ENCODE measurements at places on chromosomes 2 and 18.

DNA sequence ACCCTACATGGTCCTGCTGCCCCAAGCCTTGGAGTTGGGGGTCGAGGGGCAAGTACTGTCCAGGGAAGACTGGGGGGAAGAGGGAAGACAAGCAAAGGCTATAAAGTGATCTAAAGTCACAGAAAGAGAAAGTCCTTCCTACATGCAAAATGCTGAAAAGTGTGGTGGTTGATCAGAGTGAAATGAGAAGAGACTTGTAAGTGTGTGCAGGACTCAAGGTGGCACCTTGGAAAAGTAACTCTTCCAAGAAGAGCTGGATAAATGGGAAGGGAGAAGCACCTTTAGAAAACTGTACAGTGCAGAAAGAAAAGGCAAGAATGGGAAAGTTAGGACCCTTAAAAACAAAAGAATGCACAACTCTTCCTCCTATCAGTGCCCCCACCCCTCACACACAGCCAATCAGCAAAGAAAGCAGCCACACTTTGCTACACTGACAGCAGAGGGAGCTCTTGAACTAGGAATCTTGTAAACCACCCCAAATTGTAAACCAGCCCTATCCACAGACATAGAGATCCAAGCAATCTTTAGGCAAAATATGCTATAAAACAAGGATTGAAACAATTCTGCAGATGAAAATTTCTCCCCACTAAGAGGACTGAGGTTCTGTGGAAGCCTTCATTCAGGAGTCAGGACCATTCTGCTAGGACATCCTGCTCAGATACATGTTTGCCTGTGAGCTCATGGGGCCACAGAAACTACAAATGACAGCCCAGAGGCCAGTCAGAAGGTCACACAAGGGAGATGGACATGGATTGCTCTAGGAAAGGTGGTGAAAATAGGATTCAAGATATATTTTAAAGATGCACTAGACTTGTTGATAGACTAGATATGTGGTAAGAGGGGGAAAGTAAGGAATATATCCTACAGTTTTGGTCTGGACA lies 146.4 kb downstream of the FTCDNL1 start:
- peak; percentile 19 for DNase-seq

DNA sequence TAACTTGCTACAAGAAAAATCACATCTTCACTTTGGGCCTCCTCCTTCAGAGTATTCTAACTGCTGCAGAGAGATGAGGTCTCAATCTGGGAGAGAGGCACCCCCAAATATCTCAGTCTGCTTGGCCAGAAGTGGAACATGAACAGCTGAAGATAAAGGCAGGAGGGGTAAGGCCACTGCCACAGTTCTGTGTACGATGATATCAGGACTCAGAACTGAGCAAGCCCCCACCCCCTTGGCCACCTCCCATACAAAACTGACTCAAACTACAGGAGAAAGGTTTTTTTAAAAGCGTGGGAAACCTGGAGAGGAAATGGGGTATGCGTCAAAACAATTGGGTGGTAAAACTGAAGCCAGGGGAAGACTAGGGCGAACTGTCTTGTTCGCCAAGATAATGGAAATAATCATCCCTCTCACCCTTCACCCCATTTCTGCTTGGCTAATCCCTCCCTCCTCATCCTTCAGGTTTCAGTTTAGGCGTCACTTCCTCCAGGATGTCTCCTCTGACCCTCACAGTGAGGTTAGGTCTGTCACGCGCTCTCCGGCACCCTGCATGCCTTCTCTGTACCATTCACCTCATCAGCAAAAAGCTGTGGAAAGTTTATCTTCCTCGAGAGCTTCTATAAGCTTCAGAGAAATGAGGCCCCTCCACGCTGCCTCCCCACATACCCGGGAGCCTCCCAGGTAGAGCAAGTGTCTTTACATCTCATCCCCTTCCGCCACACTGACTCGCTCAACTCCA lies 64.4 kb downstream of the SFXN5 start:
- no peak for DNase-seq

- no peak for DNase-seq
Measured at GRCh38 chr2:149857344-149857743, 269.8 kb upstream of the MMADHC start.

DNA sequence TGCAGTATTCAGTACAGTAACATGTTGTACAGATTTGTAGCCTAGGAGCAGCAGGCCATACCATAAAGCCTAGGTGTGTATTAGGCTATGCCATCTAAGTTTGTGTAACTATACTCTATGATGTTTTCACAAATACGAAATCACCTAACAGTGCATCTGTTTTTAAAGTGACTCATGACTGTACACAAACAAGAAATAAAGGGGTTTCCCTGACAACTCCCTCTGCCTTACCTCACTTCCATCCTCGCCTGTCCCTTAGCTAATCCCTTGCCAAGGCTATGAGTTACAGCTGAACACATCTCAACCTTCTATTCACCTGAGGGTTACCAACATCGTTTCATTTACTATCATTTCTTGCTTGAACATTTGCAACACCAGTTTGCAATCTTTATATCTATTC lies 78.6 kb upstream of the RPRM start:
- no peak for DNase-seq

- DNase-seq, result no peak
Measured at GRCh38 chr2:223954401-223954800, 2.9 kb upstream of the MRPL44 start.

DNA sequence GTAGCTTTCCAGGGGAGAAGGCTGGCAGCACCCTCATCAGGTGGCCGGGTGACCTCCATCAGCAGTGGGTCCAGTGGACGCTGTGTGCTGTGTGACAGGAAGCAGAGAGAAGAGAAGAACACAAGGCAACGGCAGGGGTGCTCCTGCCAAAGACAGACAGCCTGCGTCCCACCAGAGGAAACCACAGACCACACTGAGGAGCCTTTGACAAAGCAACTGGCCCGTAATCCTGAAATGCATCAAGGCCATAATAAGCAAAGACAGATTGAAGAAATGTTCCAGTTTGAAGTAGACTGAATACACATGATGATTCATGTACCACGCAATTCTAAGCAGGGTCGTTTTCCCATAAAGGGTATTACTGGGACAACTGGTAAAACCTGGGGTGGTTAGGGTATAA lies 172.4 kb downstream of the FBXO15 start:
- DNase-seq, result no peak

GRCh38 chr2:237033536-237034060 lies 52.1 kb upstream of the COPS8 start:
- no peak for DNase-seq

DNA sequence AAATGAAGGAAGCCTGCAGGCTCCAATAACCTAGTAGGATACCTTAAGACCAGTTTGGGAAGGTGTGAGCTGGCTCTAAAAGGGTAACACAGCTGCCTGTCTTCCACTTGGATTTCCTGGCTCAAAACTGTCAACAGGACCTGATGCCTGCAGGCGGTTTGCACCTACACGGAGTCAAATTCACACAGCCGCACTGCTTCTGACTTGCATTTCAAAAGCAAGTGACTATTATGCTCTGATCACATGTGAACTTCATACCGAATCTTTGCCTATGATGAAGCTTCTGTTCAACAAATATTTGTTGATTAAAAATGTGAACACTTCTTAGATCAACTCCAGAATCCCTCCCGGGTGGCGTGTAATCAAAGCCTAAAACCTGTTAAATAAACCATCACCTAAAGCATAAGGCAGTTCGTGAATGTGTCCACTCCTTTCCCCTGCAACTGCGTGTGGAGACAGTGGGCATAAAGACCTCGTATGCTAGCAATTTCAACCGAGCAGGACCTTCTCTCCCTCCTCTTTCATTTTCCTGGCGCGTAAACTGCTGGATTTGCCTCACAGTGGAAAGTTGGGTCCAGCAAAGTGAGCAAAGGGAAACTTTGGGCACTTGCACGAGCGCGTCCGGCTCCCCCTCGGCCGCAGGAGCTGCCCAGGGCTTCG lies 784 bp downstream of the CRACDL start:
- no peak for DNase-seq

GRCh38 chr2:239401881-239402233 lies 1.0 kb upstream of the HDAC4 start:
- DNase-seq, result peak; percentile 39

DNA sequence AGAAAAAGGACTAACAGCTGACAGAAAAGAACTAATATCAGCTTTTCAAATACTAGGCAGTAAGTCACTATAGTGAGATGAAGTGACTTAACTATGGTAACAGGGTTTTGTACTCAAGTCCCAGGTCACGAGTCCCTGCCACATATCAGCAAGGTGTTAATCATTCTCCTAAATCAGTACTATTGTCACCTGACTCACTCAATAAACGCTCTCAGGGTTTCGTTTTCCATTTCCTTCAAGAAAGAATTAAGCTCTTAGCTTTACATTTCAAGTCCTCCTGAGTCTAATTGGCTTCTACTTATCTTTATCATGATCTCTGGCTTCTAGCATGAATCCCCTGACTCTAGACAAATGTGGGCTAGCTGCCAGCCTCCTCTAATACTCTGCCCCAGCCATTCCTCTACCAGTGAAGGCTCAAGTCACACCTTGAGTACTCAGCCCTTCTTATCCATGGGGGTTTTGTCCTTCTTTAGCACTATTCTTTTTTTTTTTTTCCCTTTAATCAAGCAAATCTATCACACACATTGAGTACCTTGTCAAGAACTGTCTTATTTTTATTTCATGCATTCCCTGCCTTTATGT lies 20.0 kb downstream of the BUB1 start:
- DNase-seq, result no peak

- no peak for DNase-seq
Measured at GRCh38 chr18:59918997-59919396, 19.2 kb downstream of the PMAIP1 start.

GRCh38 chr2:191020221-191020741 lies 6.3 kb upstream of the STAT1 start:
- DNase-seq, result peak; percentile 89

DNA sequence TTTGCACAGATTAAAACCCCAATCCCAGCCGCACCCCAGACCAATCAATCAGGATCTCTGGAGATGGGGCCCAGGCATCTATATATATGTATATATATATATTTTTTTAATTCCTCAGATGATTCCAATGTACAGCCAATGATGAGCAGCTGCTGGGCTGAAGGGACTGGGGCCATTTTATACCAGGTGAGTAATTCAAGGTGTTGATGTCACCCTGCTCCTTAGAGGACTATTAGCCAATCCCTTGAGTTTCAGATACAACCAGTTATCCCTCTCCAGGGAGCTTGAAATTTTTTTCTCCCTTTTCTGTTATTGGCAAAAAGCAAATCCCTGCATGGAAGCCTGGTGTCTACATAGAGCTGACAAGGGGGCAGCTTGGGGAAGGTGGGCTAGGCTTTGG lies 59.8 kb downstream of the MCFD2 start:
- DNase-seq, result no peak

DNA sequence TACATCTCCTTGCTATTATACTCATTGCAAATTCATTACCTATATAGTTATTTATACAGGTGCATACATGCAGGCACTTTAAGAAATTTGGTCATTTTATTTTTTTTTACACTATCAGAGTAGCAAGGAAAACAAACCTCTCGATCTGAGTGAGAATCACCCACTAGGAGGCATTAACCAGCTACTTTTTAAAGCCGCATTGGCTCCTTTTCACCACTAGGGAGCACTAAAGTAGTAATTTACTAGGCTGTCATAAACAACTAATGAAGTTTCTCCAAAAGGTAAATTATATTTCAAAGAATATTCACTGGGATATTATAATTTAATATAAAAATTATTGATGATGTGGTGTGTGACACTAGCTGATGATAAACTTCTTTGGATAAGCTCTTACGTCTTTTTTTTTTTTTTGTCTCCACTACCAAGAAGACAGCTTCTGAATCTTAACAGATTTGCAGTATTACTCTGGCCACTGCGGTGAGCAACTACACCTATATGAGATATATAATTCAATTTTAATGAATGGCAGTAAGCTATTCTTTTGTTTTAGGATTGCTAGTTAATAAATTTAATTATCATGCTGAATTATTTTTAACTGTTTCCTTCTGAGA lies 101.9 kb downstream of the NOL4 start:
- no peak for DNase-seq

GRCh38 chr2:217751192-217751591 lies 251.6 kb downstream of the TNS1 start:
- no peak for DNase-seq

DNA sequence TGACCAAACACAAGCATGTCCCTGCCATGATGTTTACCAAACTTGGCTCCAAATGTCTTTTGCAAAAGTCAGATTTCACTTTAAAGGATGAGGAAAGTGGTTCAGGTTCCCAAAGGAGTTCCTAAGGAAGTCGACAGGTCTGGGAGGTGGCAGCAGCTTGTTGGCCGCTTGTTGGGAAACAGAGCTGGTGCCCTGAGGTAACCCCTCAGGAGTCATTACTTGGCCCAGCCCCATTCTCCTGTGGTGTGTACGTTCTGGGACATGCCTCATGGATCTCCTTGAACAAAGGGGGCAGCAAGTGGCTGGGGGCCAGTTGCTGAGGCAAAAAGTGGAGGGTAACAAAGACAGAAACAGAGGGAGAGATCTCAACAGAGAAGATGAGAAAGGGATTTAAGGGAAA lies 10.9 kb downstream of the TMBIM1 start:
- no peak for DNase-seq

- DNase-seq, result no peak
Measured at GRCh38 chr2:124649001-124649400, 623.9 kb downstream of the CNTNAP5 start.

- no peak for DNase-seq
Measured at GRCh38 chr2:28612131-28612812, 116.4 kb downstream of the PLB1 start.

- no peak for DNase-seq
Measured at GRCh38 chr2:70565039-70565731, 11.6 kb upstream of the TGFA start.

- DNase-seq, result no peak
Measured at GRCh38 chr2:206804326-206804725, 38.9 kb downstream of the FASTKD2 start.

GRCh38 chr2:138275881-138276280 lies 225.7 kb upstream of the SPOPL start:
- no peak for DNase-seq

DNA sequence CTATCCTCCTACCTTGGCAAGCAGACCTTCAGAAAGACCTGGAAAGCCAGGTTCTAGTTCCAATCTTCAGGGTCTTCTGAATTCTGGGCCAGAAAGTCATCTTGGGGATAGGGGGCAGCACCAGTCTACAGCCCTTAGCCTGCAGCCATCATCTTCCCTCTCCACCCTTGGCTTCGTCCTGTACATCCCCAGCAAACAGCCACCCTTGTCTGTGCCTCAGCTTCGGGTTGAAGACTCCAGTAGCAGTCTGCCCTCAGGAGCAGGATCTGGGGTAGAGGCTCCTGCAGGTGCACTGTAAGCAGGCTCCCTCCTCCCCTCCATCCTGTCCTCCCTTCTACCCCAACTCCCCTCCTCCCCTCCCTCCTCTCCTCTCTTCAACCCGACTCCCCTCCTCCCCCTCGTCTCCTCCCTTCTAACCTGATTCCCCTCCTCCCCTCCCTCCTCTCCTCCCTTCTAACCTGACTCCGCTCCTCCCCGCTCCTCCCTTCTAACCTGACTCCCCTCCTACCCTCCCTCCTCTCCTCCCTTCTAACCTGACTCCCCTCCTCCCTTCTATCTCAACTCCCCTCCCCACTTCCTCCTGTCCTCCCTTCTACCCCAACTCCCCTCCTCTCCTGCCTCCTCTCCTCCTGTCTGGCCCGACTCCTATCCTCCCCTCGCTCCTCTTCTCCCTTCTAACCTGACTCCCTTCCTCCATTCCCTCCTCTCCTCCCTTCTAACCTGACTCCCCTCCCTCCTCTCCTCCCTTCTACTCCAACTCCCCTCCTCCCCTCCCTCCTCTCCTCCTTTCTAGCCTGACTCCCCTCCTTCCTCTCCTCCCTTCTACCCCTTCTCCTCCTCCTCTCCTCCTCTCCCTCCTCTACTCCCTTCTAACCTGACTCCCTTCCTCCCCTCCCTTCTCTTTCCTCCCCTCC lies 90.1 kb upstream of the SMAD2 start:
- DNase-seq, result no peak

GRCh38 chr2:227413371-227413770 lies 25.6 kb upstream of the SCYGR1 start:
- no peak for DNase-seq

- DNase-seq, result no peak
Measured at GRCh38 chr18:55484773-55485172, 103.2 kb downstream of the TCF4 start.

Measured in stimulated activated CD4-positive, alpha-beta T cell treated with anti-CD3 and anti-CD28 coated beads, Interleukin-15, amount 100 ng/mL, for 48 hours (primary cell).